ENCODE measurements at places on chromosomes 4 and X.

DNA sequence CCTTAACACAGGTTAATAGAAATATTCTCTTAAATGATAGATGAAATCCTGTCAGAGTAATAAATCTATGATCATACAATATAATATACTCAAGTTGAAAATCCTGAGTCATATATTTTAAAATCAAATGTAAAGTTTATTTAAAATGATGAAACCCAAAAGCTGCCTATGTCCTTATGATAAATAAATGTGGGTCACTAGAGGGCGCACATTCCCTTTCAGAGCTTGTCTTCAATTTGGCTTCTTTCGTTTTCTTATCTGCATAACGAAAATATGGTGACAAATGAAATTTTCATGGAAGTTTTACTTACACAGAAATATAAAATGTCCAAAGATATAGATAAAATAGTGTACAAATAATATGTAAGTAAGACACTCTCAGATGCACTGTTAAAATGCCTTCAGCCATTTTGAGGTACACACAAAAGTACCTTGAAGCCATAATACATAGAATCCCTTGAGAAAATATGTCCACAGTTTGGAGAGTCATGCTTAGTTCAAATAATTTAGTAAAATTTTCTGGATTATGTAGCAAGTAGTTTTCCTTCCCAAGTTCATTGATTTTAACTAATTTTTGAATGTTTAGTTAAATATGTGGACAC is 680.4 kb downstream of the DMD start:
- DNase-seq, result no peak

- DNase-seq, result no peak
Measured at GRCh38 chr4:64598066-64598465, 188.8 kb upstream of the TECRL start.

GRCh38 chr4:54118850-54119589 is 19.1 kb downstream of the GSX2 start:
- DNase-seq, result no peak

DNA sequence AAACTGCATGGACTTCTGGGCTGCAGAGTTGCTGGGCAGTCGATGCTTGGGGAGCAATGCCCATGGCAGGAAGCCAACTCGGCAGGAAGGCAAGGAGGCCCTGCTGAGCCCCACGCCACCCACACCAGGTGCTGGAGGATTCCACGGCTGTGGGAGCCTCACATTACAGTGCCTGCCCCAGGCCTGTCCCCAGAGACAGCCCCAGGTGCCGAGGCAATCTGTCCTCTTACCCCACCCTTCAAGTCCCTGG is 53.9 kb downstream of the HMX1 start:
- no peak for DNase-seq
